ENCODE measurements at places on chromosomes 7 and 10.

GRCh38 chr10:80647173-80647833 is 109.6 kb downstream of the SH2D4B start:
- DNase-seq, result no peak

DNA sequence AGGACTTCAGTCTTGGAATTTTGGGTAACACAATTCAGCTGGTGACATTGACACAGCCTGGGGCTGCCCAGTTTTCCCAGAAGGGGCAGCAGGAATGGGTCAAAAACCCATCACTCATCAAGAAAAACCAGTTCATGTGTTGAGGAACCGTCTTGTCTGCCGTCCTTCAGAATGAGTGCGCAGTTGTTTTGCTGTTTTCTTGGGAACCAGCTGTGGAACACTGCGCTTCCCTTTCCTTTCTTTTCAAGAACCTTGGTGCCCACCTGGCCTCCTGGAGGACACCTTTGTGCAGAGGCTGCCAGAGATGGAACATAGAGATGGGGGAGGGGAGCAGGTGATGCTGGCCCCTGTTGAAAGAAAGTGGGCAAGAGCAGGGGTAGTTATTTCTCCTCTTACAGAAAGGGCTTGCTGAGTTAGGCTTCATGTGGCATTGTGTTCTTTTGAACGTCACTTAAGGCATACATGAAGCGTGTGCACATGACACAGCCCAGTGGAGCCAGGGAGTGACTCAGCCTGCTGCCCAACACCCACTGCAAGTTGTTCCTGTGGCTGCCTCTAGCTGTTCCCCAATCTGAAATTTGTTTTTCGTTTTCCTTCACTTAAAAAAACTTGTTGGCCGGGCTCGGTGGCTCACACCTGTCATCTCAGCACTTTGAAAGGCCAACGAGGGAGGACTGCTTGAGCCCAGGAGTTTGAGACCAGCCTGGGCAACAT is 87.4 kb upstream of the TNS3 start:
- no peak for DNase-seq

DNA sequence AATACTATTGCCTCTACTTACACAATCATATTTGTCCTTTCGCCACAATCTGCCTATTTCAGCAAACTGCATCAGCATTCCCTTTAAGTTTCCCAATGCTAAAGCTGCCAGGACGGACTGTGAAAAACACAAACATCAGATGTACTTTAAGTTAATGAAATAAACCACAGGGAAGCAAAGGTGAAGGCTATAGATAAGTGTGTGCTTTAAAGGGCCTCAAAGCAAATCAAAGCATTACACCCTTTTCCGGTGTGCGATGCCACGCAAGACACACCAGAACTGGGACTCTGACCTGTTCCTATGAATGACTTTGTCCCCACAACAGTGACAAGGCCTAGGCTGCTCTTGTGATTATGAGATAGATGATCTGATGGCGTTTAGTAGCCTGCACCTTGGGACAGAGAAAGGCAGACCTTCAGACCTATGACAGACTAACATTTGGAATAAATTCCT is 23.4 kb downstream of the SLC26A3 start:
- no peak for DNase-seq

GRCh38 chr7:123845823-123846216 is 851 bp downstream of the HYAL4 start:
- no peak for DNase-seq

GRCh38 chr10:20990604-20991003 is 93.5 kb upstream of the NEBL start:
- no peak for DNase-seq

DNA sequence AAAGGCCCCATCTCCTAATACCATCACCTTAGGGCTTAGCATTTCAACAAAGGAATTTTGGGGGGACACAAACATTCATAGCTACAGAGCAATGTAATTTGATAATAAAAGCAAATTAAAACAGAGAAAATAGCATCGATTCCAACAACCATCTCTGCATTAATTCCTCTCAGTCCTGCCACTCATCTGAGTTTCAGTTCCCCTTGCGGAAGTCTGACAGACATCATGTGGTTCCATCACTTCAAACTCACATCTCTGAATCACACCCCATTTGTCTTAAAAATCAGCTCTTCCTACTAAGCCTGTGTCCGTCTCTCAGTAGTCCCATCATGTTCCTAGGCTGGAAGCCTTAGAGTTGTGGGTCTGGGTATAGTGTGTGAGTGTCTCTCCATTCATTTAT is 3.6 kb downstream of the ADCK2 start:
- no peak for DNase-seq

DNA sequence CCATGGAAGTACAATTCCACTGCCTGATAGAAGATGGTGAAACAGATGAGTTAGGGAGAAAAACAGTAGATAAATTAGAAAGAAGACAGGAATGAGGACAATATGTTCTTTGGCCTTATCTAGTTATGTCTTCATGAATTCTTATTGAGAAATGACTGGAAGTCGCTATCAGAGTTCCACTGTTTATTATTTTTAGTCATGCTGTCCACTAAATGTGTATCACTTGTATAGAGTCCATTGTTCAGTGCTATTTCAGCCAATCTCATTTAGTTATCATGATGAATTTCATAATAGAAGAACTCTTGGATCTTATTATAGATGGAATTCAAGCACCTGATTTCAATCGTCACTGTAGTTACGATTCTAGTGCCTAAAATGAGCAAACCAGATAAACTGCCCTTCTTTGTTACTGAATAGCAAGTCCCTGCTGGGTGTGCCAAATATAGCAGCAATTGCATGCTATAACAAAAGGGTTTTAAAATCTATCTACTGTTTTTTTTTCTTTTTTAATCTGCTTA is 177.7 kb upstream of the COL1A2 start:
- no peak for DNase-seq

DNA sequence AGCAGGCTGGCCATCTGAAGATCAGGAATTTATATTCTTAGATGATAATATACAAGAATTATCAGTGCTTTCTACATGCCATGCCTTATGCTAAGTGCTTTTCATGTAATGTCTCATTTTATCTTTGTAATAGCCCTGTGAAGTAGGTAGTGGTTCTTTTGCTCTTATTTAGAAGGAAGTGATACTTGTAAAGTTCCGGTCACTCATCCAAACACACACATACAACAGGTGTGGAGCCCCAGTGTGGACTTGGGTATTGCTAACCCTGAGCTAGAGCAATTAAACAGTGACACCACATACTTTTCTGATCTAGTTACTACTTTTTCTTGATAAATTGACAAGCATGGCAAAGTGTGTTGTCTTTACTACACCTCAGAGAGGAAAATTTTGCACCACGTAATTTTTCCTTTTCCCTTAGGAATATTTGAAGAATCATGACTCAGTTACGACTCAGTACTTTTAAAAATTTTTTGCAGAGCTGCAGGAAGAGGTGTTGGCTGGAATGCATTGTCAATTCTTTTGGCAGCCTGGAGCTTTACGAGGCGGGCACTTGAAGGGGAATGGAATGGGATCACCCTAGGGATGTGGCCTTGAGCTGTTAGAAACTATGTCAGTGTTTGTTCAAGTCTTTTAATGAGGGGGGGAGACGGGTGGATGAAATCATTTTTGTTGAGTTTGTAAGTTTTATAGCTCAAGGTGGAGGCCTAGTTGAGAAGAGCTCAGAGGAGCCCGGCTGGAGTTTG is 212.5 kb upstream of the CELF2 start:
- no peak for DNase-seq

Measured in retina (tissue), 1 donor.